ENCODE measurements at places on chromosomes 12 and 14.

- DNase-seq: no peak
Observed at GRCh38 chr14:88516861-88517357, 37.9 kb downstream of the PTPN21 start.

DNA sequence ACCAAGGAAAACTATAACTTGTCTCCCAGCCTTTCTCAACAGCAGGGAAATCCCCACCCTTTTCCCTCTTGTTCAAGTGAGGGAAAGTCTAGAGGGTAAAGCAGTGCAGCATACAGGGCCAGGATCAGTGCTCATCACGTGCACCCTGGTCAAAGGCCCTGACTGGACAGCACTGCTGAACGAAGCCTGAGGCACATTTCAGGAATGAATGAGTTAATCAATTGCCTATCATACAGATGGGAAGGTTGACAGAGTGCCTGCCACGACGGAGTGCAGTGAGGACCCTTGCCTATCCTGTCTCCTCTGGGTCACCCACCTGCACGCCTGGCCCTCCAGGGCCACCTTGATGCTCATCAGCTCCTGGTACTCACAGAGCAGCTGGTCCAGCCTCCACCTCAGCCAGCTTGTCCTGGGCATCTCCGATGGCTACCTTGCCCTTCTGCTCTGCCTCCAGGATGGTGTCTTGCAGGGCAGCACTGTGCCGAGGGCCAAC is 11.7 kb upstream of the KRT73 start:
- DNase-seq: no peak

GRCh38 chr14:59283361-59283760 is 94.9 kb downstream of the DAAM1 start:
- no peak for DNase-seq

DNA sequence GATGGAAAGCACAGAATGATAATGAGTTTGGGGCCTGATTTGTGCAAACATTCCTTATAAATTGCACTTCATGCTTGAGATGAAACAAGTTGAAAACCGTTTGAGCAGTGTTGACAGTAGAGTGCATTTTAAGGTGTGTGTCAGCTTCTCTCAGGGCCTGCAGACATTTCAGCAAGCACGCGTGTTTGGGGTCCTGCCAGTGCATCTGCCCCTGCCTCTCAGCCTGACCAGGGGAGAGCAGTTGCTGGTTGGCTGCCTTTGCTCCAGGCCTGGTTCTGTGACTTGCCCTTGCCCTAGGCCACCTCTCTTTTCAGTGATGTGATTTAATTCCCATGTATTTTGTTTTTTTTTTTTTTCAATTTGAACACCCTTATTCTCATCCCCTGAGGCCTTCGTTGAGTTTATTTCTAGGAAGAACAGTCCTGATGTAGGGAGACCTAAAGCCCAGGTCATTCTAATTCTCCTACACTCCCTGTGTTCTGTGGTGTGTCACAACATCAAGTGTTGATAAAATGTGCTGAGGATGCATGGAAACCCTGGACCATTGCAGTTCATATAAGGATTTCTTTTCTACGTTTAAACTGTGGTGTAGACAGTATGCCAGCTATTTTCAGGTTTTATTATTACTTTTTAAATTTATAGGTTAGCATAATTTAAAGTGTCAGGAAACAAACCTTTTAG is 40.1 kb upstream of the AMN start:
- no peak for DNase-seq

DNA sequence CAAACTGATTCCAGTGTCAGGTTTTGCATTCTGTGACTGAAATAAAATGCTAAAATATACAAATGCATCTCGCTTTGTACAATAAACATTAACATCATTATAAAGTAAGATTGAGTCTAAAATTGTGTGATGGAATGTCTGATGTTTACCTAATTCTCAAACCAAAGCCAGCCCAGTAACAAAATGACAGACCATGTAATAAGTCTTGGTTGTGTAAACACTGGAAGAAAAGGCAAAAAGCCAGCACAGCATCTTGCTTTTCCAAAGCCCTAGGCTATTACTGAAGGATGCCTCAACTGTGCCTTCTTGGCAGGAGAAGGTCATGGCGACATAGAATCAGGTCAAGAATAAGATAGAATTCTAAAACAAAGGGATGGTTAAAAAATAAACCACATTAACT is 169.6 kb downstream of the EGLN3 start:
- no peak for DNase-seq

DNA sequence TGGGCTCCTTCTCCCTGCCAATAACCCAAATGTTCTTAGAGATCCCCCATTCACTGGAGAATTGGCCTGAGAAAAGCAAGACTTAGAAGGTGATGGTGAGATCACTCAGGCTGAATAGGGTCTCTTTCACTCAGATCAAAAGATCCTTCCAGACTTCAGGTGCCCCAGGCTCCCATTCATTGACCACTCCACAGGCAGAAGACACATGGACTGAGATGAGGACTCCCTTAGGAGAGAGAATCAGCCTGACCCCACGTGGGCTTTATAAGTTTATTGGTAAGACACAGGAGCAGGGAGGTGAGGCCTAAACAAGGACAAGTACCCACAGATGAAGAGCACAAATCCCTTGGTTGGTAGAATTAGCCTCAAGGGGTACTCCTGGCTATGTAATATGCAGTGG is 6.1 kb upstream of the KRT72 start:
- DNase-seq: no peak

DNA sequence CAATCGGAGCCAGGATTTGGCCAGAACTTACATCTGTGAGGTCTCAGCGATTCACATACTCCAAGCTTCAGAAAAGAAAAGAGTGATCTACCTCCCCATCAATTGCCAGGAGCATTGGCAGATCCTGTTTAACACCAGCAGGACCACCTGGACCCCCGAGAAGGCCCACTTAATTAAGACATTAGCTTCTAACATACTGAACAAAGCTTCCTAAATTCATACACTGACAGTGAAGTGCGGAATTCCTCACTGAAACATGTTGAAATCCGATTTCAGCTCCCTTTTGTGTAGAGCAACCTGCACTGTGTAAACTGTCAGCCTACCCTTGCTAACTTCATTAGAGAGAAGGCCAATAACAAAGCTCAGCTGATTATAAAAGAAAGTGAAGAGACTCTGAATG is 274.0 kb downstream of the NOVA1 start:
- no peak for DNase-seq

GRCh38 chr12:84805474-84805858 is 107.1 kb downstream of the SLC6A15 start:
- DNase-seq: no peak

DNA sequence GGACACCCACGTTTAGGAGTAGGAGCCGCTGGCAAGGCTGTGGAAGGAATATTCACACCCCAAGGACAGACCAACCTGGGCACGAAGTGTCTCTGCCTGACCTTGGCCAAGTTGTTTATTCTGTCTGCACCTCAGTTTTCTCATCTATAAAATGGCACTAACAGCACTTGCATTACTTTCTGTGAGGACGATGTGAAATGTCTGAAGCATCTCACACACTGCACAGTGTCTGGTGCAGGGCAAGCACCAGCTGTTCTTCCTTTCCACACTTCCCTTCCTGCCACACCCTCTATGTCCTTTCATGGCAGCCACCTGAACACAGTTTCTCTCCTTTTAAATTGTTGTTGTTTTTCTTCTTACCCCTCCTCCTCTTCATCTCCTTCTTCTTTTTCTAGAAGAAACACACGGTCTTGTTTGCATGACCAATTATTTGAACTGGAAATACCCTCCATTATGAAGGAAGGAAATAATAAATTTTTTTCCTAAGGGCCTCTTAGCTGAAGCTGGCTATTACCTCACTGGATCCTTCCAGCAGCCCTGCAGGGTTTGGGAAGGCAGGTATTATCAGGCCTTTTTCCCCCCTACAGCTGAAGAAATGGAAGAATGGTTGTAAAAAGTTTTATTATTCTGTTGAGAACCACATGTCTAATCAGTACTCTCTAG is 42.9 kb upstream of the ATP23 start:
- DNase-seq: peak; percentile 26

DNA sequence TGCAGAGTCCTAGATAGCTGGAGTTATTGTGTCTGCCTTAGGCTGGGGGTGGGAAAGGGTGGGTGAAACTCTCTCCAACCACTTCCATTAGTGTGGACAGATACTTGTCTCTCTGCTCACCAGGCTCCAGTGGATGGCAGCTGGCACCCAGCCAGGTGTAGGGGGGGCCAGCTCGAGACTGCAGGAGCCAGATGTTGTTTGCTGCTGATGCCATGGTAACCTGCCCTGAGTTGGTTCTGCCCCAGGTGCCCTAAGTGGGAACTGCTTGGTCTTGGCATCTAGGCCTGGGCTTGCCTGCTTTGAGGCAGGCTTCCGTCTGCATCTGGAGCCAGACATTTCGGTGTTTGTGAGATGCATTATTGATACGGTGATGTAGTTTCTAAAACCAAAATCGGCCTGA is 82.2 kb downstream of the ADCK1 start:
- no peak for DNase-seq

GRCh38 chr14:20632831-20633691 is 8.4 kb downstream of the OR6S1 start:
- DNase-seq: peak; percentile 78

DNA sequence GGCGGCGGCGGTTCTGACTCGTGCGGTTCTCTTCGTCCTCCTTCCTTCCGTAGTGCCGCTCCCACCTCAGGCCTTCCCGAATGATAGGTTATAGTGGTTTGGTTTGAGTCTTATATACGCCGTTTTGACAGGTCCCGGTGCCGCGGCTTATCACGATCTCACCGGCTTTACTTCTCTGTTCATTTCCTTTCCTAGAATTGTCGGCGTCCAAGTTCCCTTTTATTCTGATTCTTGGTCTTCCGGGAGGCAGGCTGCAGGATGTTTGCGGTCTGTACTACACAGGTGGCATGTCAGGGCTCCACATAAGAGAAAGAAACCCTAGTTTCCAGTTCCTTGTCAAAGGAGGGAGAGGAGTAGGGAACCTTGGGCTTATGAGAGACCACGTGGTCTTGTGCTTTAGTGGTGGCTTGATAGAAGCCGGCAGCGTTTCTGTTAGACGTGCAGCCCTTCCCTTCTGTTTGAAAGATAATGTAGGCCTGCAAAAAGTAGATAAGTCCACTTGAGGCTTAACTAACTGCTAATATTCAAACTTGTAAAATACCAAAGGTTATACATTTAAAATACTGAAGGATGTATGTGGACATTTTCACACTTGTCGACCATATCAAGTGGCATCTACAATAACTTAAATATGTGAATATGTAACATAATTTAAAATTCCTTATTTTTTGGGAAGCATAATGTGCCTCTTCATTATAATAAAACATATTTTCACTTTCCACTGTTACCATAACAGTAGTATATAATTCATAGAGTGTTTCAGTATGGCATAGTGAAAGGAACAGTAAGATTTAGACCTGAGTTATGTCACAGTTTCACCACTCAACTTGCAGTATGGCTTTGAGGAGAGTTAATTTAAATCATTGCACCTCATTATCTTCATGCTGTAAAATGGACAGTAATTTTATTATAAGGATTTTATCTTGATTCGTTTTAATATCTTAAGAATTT is 804 bp downstream of the USP15 start:
- DNase-seq: peak; percentile 99

- no peak for DNase-seq
Observed at GRCh38 chr14:99521176-99522024, 40.2 kb downstream of the CCNK start.

- DNase-seq: no peak
Observed at GRCh38 chr14:53516261-53516774, 363.2 kb upstream of the DDHD1 start.

- DNase-seq: no peak
Observed at GRCh38 chr12:40511341-40511740, 180.9 kb upstream of the CNTN1 start.

DNA sequence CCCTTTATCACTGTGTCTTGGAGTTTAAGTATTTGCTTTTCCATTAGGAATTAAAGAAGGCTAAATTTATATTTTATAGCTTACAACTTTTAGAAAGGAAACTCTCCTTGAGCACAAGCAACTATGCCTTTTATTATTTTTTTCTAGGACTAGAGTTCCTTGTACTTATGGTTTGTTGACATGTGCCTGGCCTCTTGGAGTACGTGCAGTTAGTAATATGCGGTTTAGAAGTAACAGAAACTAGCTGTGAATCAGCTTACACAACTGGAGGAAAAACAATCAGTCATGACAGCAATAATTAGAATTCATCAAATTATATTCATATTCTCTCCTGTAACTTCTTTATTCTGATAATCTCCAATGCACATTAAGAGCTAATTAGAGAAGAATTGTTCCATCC is 428.7 kb downstream of the AEBP2 start:
- no peak for DNase-seq

DNA sequence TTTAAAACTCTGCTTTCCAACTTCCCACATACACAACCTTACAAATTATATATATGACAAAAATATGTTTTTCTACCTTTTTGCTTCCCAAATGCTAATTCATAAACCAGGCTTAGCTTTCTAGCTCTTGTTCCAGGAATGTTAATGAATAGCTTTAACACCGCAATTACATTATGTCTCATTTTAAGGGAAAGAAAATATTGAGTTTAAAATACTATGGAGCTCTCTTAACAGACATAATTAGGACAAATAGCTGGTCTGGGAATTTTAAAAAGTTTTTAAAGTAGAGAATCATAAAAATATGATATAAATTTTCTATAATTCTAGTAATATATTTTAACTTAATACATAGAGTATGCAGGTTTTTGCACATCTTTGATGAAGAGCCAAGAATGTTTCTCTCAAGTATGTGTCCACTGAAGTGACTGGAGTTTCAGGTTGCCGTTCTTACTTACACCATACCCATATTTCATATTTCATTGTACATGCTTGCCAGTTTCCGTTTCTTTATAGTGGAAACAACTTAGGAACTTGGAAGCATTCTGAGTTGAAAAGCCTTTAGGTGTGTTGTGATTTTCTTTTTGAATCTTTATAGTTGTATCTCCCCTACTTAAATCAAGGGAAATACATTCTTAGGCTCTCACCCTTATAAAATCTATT is 90.6 kb upstream of the SLCO1C1 start:
- no peak for DNase-seq

DNA sequence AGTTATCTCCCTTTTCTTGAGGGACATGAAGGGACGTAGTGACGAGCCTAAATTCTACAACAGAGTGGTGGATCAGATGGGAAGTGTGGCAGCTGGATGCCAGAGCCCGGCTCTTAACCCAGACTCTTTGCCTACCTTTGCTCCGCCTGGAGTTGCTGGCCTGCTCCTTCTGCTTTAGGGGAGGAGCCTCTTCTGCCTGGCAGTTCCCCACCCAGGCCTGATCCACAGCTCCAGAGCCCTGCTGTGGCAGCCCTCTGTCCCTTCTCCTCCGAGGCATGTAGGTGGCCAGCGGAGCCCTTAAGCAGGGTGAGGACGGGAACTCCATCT is 2.3 kb upstream of the PRPH start:
- DNase-seq: no peak

- DNase-seq: no peak
Observed at GRCh38 chr12:922285-922684, 27.2 kb downstream of the RAD52 start.

Measured in Kasumi-1 (cell line).